Ovary (tissue), 10 donors: ENCODE measurements at places on chromosomes 11 and 22. TPM values are rescaled to one million over a fixed set of nuclear protein-coding genes. Genes with fewer than 3 reads are reported as not detected.

XKR3 gene
- not detected for polyA plus RNA-seq

FOSL1 gene
- 0.94 TPM for polyA plus RNA-seq

ELFN2 gene
- polyA plus RNA-seq = 0.01 TPM

PRRG4 gene
- 1.1 TPM for polyA plus RNA-seq

DNA sequence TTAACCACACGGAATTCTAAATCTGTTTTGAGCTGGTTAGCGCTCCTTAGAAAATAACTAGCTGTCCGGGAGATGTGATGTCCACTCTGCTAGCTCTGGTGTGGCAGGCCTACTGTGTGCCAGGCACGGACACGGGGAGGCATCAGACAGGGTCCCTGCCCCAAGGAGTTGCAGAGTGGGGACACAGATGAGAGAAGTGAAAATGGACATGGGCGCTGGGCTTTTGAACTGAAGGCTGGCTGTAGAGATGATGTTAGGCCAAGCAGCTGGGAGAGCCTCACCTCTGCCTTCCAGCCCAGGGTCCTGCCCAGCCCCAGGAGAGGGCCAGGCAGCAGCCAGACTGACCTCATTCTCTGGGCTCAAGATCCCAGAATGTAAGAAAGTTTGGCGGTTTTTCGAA, 368.6 kb downstream of the CTTN start:
- DNase-seq = no peak

- DNase-seq = no peak
Measured at GRCh38 chr11:8584082-8584481, 9.9 kb downstream of the STK33 start.

DNA sequence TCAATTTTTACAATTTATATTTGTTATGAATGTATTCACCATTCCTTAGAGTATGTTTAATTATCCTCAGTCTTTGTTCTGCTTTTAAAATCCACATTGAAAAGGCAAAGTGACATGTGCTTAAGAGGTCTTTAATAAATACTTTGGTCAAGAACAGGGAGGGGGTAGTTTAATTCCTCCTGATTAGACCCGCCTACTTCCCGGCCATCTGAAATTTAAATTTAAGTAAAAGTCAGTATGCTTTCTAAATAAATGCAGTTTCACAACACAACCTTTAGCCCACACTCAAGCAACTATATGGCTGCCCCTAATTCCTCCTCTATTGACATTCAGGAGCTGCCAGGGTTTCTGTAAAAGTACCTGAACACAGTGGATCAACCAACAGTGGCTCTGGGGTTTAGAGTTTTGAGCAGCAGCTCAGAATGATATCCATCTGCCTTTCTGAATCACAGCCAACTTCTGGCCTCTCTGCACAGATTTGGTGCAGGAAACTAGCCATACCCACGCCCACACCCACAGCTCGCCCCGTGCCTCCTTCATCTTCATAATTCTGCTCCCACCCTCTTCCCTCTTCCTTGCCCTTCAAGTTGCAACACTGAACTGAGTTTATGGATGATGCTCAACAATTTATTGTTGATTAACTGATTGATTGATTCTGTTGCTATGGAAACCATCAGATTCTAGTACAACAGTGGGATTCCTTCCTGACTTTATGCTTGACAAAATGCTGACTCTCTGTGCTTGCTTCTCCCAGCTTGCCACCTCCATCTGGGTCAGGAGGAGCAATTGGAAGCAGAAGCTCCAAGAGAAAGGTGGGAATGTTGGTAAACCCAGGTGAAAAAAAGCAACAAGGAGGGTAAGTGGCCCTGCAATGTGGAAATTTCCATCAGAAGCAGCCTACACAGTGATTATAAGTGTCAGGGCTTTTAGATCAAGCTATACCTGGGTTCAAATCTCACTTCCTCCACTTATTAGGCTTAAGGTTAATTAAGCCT, 70.8 kb downstream of the PANX1 start:
- DNase-seq = no peak

- DNase-seq = no peak
Measured at GRCh38 chr11:126669416-126669815, 313.9 kb downstream of the ST3GAL4 start.

DNA sequence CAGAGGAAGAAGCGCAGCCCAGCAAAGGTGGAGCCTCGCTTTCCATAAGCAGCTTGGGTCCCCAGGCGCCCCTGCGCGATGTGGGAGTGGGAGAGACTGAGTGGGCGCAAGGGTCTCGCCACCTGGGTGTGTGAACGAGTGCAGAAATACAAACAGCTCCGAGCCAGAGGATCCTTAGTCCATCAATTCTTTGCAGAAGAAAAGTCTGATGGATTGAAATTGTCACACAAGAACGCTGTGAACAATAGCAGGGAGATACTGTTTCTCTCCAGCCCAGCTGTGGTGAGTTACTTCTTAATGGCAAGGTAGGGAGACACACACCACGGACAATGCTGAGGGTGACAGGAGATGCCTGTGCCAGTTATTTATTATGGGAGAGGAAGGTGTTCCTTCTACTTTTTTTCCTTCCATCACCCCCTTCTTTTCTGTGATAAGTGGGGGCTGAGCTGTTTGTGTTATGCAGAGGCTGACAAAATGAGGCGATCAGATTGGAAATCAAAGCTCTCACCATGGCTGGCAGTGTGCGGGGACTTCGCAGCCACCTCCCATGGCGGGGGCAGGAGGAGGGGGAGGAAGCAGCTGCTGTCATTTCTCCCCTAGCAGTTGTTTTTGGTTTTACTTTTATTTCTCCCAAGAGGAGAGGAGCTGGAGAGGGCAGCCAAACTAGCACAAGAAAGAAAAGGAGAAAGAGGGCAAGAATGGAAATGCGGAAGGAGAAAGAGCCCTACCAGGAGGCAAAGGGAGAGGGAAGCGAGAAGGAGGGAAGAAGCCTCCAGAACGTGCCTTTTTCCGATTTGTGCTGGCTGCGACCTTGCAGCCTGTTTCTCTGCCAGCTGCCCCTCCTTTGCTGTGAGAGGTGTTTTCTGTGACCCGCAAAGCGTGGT, 755.8 kb downstream of the NTM start:
- no peak for DNase-seq

GRCh38 chr22:49044091-49044490, 783.6 kb downstream of the BRD1 start:
- no peak for DNase-seq

DNA sequence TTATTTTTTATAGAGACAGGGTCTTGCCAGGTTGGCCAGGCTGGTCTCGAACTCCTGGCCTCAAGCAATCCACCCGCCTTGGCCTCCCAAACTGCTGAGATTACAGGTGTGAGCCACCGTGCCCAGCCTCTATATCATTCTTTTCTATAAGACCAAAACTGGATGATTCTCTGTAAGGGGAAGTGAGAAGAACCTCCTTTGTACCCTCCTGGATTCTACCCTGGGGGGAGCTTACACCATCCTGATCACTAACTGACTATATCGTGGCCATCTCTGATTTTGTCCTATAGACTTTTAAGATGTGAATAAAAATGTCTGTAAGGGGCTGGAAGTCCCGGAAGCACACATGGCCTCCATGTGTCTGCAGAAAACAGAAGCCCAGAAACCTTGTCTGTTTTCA, 9.1 kb downstream of the PIWIL4 start:
- no peak for DNase-seq

GRCh38 chr11:8963569-8964323, 496 bp downstream of the TMEM9B start:
- peak; percentile 75 for DNase-seq
